ENCODE measurements at places on chromosomes 6 and 20.

GRCh38 chr20:23415959-23416583 lies 5.2 kb downstream of the NAPB start:
- no peak for DNase-seq

DNA sequence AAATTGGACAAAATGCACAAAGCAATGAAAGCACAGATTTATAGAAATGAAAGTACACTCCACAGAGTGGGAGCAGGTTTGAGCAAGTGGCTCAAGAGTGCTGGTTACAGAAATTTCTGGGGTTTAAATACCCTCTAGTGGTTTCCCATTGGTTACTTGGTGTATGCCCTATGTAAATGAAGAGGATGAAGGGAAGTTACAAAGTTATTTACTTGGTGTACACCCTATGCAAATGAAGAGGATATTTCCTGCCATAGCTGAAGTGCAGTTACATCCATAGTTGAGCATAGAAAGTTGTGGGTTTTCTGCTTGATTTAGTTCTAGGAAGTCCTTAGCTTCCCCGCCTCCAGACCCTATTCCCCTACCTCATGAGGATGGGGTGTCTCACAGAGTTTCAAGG lies 22.7 kb downstream of the BCAS1 start:
- DNase-seq = no peak

GRCh38 chr20:22623211-22623610 lies 38.8 kb upstream of the FOXA2 start:
- DNase-seq = no peak

DNA sequence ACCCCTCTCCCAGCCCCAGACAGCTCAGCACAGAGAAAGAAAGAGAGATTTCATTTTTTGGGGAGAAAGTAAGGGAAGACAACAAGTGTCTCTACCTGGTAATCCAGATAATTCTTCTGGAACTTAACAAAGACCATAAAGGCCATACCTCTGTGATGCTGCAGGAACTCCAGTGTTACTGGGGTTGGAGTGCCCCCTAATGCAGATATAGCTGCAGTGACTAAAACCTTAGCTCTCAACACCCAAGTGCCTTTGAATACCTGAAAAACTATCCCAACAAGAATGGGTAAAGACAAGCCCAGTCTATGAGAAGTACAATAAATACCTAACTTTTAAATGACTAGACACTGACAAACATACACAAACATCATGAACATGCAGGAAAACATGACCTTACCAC lies 365.3 kb upstream of the PTCHD4 start:
- no peak for DNase-seq

DNA sequence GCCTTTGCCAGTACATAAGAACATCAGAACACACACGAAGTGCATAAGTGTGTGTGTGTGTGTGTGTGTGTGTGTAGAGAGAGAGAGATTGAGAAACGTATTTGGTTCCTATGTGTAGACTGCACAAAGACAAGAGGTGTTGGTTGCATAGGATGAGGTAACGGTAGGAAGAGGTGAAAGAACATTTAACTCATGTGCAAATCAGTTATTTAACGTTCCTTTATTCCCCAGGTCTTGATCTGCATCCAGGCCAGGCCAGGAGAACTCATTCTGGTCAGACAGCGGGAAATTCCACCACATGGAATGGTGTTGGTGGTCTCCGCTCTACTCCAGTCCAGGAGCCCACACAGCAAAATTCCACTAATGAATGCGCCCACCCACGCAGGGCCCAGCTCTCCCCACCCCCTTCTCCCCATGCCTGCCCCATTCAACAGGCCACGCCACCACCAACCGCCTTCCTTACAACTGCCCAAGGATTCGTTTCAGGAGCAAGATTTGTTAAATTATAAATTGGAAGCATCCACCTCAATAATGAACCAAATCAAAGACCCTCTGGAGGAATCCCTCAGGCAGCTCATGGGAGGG lies 86.8 kb downstream of the CLIC5 start:
- no peak for DNase-seq

GRCh38 chr20:59031564-59032022 lies 542 bp downstream of the ATP5F1E start:
- DNase-seq = no peak

- DNase-seq = no peak
Observed at GRCh38 chr6:104607501-104607900, 252.2 kb downstream of the HACE1 start.

DNA sequence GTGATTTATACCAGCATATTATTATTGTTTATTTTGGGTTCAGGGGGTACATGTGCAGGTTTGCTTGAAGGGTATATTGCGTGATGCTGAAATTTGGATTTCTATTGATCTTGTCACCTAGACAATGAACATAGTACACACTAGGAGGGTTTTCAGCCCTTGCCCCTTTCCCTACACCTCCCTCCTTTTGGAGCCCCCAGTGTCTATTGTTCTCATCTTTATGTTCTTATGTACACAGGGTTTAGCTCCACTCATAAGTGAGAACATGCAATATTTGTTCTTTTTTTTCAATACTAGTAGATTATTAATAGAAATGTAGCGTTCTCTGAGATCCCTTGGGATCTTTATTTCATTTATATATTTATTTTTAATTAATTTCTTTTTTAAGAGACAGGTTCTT lies 79.2 kb upstream of the MRAP2 start:
- DNase-seq = no peak

DNA sequence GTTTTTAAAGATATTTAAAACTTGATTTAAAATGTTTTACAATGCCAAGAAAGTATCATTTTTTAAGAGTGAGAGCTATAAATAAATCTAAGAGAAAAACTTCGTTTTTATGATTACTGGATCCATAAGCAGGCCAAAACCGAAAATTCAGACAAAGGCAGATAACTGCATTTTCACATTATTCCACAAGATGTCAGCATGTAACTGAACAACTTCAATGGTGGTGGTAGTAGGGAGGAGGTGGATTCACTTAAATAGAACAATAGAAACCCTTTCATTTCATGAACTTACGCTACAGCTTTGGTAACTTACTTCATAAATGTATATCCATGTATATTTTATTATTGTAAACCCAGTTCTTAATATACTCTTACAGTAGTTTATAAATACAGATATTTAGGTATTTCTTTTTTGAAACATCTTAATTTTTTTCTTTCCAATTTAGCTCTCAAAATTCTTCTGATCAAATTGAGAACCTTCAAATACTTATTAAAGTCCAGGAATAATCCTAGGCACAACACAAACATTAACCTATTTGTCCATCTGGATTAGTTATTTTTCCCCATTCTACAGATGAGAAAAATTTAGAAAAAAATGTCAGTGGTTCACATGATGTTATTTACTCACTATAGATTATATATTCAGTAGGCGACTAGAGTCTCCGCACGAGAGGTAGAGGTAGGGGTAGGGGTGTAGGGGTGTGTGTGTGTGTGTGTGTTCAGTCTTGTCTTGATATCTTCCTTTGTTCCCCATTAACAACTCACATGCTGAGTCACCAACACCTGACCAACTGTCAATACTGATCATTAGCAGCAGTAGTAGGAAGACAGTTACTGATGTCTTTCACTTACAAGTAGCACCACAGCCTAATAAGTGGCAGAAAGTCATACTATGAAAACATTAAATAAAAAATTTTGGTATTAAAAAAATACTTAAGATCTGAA lies 111.5 kb downstream of the ARHGAP18 start:
- peak; percentile 55 for DNase-seq

DNA sequence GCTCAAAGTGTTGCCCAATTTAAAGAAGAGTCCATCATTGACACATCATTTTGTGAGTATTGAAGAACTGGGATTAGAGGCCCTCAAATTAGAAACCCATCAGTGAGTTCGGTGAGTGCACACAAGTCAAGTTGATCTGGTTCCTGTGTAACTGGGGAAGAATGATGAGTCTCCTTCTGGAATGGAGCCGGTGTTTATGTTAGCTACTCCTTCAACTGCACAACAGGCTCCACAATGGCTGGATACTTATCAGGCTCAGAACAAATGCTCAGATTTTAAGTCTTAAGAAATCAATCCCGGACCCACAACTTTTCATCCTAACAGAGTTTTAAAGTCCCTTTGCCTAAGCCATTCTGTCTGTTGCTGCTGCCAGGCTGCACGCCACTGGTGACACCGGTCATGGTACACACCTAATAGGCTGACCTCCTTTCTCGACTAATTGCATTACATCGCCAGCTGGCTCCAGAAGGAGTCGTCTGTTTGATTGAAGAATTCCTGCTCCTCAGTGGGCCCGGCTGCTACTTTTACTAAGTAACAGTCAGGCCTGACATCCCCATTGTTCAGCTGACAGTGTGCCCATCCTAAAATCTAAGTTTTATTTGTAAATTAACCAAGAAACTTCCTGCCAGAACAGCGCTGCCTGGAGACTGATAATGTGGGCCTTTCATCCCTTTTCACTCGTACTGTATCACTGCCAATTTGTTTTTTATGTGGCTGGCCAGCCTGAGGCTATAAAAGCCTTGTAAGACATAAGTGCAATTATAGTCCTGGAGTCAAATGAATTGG lies 130.4 kb downstream of the INSM1 start:
- no peak for DNase-seq

DNA sequence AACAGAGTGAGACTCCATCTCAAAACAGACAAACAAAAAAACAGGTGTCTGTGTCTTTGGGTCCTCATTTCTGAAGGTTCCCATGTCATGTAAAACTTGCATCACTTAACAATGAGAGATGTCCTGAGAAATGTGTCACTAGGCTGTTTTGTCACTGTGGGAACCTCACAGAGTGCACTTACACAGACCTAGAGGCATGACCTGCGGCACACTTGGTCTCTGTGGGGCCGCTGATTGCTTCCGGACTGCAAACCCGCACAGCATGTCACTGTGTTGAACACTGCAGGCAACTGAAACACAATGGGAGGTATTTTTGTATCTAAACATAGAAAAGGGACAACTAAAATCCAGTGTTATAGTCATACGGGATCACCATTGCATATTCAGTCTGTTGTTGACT lies 42.3 kb upstream of the TMEM181 start:
- no peak for DNase-seq

- no peak for DNase-seq
Observed at GRCh38 chr6:105675715-105676397, 273.0 kb upstream of the PREP start.

DNA sequence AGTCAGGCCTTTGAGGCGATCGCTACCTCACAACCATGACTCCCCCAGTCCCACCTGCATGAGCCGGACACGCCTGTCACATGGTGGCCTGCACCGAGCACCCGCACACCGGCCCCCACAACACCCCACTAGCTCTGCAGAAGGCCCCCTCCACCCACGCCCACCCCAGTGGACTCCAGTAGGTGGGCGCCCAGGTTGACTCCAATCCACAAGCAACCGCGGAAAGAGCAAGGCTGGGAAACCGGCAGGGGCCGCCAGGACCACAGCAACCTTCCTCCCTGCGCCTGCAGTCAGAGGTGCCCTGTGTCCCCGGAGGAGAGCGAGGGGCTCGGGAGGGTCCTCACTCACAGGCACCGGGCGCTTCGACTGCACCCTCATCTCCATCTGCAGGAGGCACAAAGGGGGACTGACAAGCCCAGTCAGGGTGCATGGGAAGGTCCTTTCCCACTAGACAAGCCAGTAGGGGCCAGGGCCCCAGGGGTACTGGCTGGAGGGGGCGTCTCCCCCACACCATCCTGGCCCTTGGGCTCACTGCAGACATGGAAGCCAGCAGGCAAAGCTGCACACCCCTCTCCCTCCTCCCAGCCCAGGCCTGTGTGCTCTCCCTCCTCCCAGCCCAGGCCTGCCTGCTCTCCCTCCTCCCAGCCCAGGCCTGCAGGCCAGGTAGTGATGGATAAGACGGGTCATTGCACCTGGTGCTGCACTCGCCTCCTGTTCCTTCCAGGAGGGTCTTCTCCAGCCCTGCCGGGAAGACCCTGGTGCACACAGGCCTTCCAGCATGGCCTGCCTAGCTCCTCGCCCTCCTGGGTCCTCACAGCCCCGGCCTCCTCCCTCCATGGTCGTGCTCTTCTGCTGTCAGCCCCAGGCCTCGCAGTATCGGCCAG lies 137.2 kb downstream of the DLL1 start:
- no peak for DNase-seq

- DNase-seq = no peak
Observed at GRCh38 chr6:24107294-24107693, 18.7 kb upstream of the NRSN1 start.
